ENCODE measurements at places on chromosomes 7 and 10.
A peak's percentile ranks its signal among the peaks of the same experiment; 100 is the strongest.

DNA sequence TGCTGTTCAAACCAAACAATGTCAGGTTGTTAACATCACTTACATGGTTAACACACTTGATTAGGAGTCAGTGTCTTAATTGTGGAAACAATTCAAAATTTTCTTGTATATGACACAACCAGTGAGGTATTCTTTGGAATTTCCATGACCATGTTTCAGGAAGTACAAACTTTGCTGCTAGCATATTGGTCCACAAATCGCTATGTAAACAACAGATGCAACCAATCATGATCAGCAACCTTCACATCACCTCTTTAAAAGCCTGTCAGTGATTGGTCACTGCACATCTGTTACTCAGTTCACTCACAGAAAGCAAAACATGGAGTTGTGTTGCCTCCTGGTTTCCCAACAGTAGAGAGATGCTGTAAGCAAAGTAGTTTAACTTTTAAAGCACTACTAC lies 108.9 kb upstream of the FAM3C start:
- DNase-seq: no peak

- no peak for DNase-seq
Measured at GRCh38 chr10:94107191-94107590, 113.5 kb downstream of the PLCE1 start.

- DNase-seq: no peak
Measured at GRCh38 chr7:88184848-88185304, 35.0 kb downstream of the SRI start.

GRCh38 chr10:47038881-47039561 lies 127.8 kb downstream of the PTPN20 start:
- DNase-seq: peak; percentile 11

GRCh38 chr10:70564901-70565351 lies 37.6 kb downstream of the PRF1 start:
- no peak for DNase-seq

DNA sequence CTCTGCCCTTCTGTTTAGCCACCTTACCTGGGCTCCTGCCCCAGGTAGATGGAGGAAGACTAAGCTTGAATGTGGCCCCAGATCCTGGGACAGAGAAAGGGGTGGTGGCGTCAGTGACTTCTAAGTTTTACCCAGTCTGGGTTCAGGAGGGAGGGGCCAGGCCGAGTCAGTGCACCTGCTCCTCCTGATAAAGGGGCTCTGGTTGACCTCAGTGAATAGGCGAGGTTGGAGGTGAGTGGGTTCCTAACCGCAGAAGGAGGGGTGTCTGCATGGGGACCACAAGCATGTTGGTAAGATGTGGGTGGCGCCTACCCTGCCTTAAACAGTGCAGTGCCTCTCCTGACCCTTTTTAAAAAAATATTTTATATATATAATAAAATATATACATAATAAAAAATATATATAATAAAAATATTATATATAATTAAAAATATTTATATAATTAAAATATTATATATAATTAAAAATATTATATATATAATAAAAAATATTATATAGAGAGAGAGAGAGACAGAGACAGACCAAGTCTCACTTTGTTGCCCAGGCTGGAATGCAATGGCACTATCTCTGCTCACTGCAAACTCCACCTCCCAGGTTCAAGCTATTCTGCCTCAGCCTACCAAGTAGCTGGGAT lies 97.3 kb upstream of the GTF2I start:
- DNase-seq: no peak

DNA sequence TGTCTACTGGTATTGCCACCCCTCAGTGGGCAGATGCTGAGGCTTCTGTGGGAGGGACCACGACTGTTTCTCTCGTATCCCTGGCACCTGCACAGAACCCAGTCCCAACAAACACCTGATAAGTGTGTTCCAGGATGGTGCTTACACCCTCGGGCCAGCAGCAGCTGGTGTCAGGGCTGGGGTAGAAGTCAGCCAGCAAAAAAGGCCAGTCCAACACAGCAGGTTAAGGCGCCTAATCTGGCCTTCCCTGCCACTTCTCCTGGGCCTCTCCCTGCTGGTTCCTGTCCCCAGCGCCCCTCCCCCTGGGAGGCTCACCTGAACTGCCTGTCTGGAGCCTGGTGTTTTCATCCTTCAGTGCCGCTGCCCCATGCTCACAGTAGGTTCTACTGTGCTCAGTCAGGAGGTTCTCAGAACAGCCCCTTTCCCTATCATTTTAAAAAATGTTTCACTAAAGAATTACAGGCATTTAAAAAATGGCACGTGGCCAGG lies 20.0 kb downstream of the PODXL start:
- no peak for DNase-seq

DNA sequence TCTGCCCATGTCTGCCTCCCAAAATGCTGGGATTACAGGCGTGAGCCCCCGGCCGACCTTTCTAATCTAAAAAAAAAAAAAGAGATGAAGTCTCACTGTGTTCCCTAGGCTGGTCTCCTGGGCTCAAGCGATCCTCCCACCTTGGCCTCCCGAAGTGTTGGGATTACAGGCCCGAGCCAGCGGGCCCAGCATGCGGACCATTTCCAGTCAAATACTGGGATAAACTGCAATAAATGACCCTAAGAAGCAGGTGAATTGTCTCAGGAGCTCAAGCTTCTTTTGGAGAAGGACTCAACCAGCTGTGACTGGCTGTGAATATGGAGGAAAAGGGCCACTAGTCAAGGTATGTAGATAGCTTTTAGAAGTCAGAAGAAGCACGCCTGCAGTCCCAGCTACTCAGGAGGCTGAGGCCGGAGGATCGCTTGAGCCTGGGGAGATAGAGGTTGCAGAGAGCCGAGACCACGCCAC lies 550 bp upstream of the CREM start:
- no peak for DNase-seq

DNA sequence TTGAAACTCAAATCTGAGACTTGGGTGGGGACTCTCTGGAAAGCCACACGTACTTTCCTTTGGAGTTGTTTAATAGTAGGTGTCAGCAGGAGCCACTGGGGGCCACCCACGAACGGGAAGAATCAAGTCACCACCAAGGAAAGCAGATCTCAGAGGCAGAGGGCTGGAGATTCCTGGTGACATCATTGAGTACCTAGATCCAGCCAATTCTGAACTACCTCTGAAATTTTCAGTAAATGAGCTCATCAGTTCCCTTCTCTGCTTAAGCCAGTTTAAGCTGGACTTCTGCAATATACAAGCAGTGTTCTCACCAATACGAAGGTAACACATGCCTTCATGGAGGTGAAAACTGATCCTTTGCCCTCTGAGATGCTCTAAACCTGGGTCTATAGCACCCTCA lies 99.3 kb upstream of the SORCS3 start:
- DNase-seq: no peak

DNA sequence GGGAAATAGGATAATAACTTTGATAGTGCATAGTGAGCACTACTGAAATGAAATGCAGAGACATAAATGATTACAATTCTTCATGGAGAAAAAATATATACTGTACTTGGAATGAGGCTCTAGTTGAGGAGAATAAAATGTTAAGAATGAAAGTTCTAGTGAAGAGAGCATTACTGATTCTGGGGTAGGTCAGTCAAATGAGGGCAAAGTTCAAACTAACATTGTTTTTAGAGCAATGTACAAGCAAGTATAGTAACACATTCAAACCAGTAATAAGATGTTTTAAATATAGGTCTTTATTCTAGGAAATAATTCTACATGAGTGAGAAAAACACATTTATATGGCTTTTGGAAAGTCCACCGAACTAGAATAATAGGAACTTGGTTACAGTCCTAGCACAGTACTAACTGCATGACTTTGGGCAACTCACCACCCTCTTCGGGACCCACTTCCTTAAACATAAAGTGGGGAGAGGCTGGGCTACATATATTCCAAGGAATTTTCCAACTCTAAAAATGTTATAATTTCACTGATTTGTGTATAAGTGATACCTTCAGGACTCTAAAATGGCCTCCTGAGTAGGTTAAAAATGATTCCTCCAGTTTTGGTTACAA lies 86.4 kb downstream of the CDK6 start:
- no peak for DNase-seq

DNA sequence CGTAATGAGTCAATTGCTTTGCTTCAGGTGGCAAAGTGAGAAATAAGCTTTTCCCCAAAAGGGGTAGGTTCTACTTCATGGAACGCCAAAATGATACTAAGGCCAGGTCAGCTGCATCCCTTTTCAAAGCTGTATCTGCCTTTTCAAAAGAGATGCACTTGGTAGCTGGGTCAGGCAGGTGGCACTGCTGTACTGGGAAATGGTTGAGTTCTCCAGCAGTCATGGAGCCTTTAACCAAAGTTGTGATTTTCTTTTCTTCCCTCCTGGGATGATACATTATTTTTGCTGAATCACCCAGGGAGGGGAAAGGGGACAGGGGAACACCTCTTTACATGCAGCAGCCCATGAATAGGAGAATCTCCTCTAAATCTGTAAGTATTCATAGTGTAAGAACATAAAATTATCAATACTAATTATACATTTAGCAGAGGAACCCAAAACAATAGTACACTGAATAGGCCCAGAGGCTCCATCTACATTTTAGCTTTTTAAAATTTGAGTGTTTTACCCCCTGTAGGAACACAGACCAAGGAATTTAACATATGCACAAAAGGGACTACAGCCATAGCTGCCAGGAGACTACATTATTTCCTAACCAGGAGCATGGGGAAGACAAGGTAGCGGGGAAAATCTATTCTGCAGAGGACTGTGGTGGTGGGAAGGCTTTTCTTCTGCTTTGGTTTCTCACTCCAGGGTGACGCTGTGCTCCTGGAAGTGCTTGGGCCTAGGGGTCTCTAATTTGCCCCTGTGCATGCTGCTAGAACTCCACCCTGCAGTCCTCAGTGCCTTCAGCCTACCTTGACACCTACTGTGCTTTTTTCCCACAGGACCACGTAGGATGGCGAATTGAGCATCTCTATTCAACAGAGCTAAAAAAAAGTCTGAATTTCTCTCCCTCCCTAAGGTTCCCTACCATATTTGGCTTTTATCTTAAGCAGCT lies 6.4 kb upstream of the GPR22 start:
- no peak for DNase-seq

DNA sequence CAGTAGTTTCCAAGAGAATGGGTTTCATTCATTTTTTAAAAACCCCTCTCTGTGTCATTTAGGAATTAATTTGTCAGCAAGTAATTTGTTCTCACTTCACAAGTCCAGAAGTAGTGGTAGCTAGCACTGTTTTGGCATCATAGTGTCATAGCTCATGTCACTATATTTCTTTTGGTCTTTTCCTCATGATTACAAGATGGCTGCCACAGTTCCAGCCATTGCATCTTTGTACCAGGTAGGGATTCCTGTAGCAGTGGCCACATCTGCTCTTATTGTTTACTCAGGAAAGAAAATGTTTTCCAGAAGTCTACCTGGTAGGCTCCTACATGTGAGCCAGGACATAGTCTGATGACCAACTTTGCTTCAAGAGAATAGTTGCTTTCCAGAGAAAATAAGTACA lies 16.2 kb downstream of the GALNT17 start:
- DNase-seq: no peak

GRCh38 chr7:102286237-102287110 lies at the start of gene SH2B2:
Gene SH2B2 (plus strand): TSS chr7:102286868. CDS start chr7:102300551, 13,683 bp downstream.
- DNase-seq: no peak

GRCh38 chr7:146090023-146090645 lies 26.5 kb upstream of the CNTNAP2 start:
- no peak for DNase-seq

- no peak for DNase-seq
Measured at GRCh38 chr7:92697414-92697813, 107.2 kb upstream of the FAM133B start.

DNA sequence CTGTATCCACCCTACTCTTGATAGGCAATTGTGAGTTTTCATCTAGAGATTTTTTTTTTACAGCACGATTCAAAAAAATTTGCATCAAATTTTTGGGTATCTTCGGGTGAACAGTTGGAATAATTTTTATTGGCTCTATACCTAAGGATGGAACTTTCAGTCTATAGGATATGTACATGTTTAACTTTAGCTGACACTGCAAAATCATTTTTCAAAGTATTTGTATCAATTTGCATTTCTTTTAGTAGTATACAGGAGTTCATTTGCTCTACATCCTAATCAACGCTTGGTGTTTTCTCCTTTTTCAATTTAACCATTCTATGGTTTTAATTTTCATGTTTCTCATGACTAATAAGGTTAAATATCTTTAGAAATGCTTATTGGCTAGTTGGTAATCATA lies 11.7 kb downstream of the MGAM2 start:
- no peak for DNase-seq

- DNase-seq: no peak
Measured at GRCh38 chr7:140082770-140083169, 20.0 kb upstream of the PARP12 start.

DNA sequence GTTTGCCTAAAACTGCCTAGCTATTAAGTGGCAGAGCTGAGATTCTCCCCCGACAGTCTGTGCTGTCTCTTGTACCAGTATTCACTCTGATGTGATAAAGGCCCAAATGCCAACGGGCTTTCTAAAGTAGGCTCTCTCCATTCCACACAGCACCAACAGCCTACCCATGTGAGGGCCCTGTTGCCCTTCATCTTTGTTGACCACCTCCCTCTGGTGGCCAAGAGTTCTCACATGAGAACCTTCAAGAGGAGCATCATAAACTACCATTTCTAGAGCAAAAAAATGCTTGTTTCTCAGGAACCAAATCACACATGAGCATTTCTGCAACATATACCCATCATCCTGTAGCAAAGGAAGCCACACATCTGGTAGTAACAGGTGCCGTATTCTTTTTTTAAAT lies 185.8 kb downstream of the GRM8 start:
- DNase-seq: peak; percentile 63

DNA sequence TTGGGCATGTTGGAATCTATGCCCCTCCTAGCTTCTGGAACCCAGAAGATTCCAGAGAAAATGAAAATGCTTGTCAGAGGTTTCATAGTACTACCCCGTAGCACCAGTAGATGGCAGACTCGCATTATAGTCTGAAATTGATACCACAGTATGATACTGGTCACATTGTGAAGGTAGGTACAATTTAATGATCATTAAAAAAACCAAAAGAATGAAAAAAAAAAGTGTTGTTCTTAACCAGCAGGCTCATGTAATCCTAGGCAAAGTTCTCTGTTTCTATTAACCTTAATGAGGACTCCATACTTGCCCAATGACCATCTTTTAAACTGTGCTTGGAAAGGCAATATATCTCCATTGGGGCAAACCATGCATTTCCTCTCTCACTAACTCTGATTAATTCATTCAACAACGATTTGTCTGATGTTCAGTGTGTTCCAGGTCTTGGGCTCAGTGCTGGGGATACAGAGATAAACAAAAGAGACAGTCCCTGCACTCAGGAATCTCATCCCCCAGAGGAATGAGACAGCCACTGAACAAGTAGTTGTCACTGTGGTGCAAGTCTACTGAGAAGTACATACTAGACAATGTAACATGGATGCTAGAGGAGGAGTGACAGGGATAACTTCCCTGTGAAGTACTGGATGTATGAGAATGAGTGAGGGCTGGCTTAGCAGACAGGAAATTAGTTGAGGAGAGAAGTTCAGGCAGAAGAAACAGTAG lies 223.5 kb upstream of the PHYHIPL start:
- no peak for DNase-seq

DNA sequence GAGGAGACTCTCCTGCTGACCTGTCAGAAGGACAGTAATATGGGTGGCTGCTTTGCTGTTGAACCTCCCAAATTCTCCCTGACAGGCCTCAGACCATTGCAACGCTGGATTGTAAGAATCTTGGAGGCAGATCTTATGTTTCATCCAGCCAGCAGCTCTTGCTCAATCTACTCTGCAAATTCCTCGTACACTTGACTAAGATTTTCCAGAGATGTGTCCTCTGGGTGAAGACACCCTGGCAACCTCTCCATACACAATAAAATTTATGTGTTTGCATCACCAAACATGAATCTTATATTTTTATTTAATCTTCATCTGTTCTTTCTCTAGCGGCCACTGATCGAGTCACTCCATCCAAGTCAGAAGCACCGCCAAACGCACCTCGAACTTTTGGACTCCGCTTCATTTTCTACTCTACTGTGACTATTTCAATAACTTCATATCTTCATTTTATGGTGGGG lies 623.1 kb downstream of the ACTR3B start:
- no peak for DNase-seq
